ENCODE measurements at places on chromosomes 2 and 18.

DNA sequence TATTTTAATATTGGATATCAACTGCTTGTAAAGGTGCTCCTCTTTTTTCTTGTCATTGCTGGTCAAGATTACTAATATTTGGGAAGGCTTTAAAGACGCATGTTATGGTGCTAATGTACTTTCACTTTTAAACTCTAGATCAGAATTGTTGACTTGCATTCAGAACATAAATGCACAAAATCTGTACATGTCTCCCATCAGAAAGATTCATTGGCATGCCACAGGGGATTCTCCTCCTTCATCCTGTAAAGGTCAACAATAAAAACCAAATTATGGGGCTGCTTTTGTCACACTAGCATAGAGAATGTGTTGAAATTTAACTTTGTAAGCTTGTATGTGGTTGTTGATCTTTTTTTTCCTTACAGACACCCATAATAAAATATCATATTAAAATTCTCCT lies 38.2 kb downstream of the COL3A1 start:
- peaks cover 6% of the 10 kb centered on the region for H3K36me3 ChIP-seq
- H3K27me3 ChIP-seq = no peaks in the 10 kb centered on the region
- no peak overlapping the region for H3K4me3 ChIP-seq
- peaks cover 16% of the 10 kb centered on the region for H3K4me1 ChIP-seq
- H3K27ac ChIP-seq = peak overlapping the region; percentile 64

DNA sequence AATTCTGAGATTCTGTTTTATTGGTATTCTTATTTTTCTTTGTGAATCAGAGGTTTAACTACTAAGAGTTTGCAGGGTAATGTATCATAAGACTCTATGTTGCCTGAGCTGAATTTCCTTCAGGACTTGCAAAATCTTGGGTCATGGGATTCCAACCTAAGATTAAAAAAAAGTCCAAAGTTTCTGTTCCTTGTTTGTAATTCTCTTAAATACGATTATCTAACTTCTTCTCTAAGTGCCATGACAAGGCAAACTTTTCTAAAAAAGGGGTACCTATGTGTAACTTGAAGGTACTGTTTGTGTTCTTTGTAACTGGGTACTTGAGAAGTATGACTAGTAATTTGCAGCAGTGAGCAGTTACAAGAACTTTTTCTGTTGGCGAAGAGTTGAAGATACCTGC lies 181.3 kb upstream of the ZEB2 start:
- peaks cover 8% of the 10 kb centered on the region for H3K4me1 ChIP-seq
- no peak overlapping the region for H3K27ac ChIP-seq
- no peaks in the 10 kb centered on the region for H3K36me3 ChIP-seq
- DNase-seq = no peak

DNA sequence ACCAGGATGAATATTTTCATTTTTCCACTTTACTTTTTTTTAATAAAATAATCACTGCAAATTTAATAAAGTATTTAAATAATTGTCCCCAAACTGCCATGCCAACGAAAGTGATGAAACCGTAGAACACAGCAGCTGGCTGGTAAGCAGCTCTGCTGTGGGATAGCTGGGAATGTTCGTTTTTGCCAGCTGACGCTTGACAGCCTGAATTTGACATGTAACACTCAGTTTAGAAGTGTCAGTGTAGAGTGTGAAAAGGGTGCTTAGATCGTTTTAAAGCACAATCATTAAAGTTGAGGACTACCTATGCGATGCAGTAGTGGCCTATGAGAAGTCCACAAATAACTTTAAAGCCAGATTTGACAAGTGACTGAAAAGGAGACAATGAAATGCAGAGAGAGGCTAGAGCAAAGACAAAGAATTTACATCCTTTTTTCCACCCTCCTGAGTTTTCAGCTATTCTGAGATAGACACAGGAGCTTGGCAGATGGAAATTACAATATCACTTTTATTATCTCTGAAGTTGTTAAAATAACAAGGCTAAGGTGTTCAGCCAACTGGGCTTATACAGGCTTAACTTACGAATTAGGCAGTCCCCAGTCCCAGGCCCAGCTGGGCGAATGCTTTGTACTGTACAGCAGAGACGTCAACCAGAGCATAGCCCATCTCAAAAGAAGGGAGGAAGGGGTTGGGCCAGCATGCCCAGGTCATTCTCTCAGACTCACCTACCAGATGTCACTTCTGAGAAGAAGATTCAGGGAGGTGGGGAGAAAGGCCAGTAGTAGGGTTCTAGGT lies 31.9 kb upstream of the SLC1A4 start:
- no peaks in the 10 kb centered on the region for H3K27me3 ChIP-seq
- no peaks in the 10 kb centered on the region for H3K4me1 ChIP-seq
- H3K27ac ChIP-seq = no peak overlapping the region
- no peaks in the 10 kb centered on the region for H3K36me3 ChIP-seq
- no peak for DNase-seq

DNA sequence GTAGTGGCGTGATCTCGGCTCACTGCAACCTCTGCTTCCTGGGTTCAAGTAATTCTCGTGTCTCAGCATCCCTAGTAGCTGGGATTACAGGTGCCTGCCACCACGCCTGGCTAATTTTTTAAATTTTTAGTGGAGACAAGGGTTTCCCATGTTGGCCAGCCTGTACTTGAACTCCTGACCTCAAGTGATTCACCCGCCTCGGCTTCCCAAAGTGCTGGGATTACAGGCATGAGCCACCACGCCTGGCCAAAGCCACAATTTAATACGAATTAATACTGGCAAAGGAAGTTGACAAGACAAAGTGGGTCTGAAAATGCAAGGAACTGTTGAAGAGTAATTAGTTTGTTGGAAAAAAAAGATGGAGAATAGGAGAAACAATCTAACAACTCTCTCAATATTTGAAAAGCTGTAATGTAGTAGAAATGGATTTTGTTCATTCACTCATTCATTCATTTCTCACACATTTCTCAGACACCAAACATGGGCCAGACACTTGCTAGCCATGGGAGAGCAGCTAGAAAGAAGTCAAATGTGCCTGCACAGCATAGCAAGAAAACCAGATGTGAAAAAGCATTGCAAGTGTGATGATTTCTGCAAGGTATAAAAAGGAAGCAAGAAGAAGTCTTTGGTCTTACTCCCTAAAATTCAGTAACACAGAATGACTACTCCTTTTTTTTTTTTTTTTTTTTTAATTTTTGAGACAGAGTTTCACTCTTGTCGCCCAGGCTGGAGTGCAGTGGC lies 39.4 kb upstream of the ATL2 start:
- DNase-seq = no peak
- H3K4me1 ChIP-seq = no peaks in the 10 kb centered on the region
- no peak overlapping the region for H3K27ac ChIP-seq
- H3K36me3 ChIP-seq = no peaks in the 10 kb centered on the region
- no peaks in the 10 kb centered on the region for H3K27me3 ChIP-seq

DNA sequence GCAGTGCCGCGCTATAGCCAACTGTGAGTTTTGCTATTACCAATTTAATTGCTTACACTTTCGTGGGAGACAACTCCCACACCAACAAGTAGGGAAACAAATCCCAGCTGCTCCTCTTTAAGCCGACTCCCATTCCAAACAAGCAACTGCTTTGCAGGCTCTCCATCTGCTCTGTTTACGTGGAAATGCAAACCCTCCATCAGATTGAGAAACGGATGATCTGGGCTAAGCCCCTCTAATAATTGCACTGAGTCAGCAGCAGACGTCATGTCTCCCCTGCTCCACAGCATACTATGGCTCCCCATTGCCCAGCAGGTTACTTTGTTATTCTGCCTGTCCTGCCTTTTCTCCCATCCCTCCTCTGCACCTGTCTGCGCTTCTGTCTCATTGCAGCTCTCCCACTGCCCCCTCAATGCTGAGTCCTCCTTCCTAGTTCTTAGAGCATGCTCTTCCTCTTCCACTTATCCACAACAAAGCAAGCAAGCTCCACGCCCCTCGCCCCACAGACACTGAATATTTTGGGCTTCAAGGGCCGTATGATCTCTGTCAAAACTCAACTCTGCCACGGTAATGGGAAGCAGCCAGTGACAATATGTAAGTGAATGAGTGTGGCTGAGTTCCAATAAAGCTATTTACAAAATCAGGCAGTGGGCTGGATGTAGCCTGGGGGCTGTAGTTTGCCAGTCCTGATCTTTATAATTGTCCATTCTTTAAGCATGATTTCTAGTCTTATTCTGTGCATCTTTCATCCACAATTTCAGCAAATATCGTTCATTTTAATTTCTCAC lies 39.5 kb upstream of the ARL4C start:
- no peak for DNase-seq
- H3K4me3 ChIP-seq = no peak overlapping the region
- no peaks in the 10 kb centered on the region for H3K36me3 ChIP-seq
- H3K27ac ChIP-seq = no peak overlapping the region
- H3K27me3 ChIP-seq = peaks cover 4% of the 10 kb centered on the region

GRCh38 chr2:46147626-46148368 lies 149.4 kb upstream of the EPAS1 start:
- H3K4me3 ChIP-seq = no peak overlapping the region
- H3K4me1 ChIP-seq = no peaks in the 10 kb centered on the region
- H3K36me3 ChIP-seq = no peaks in the 10 kb centered on the region
- no peak for DNase-seq
- H3K27me3 ChIP-seq = no peaks in the 10 kb centered on the region

GRCh38 chr18:12066910-12067511 lies 26.6 kb upstream of the ANKRD62 start:
- H3K27me3 ChIP-seq = no peaks in the 10 kb centered on the region
- no peaks in the 10 kb centered on the region for H3K36me3 ChIP-seq
- DNase-seq = no peak
- no peak overlapping the region for H3K4me3 ChIP-seq
- no peak overlapping the region for H3K27ac ChIP-seq

DNA sequence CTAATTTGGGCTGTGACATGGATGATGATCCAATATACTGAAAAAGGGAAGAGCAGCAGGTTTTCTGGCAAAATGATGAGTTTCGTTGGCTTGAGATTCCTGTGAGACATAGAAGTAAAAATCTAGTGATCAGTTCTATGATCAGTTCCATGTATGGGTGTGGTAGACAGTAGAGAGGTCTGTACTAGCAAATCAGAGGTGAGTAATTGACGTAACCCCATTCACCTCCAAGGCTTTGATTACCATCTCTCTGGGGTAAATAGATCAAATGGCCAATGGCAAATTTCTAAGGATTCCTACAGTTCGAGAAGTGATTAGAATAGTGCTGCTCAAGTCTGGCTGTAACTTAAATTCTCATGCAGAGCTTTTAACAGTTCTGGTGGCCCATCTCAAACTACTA lies 6.4 kb downstream of the ITGA4 start:
- H3K27ac ChIP-seq = no peak overlapping the region
- no peaks in the 10 kb centered on the region for H3K4me1 ChIP-seq
- no peak overlapping the region for H3K4me3 ChIP-seq
- no peak for DNase-seq
- H3K36me3 ChIP-seq = no peaks in the 10 kb centered on the region

DNA sequence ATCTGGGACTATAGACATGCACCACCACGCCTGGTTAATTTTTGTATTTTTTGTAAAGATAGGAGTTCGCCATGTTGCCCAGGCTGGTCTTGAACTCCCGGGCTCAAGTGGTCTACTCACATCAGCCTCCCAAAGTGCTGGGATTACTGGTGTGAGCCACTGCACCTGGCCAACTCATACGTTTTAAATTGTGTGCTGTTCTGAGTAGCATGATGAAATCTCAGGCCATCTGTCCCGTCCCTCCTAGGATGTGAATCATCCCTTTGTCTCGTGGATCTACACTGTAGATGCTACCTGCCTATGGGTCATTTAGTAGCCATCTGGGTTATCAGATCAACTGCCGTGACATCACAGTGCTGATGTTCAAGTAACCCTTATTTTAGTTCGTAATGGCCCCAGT lies 38.5 kb upstream of the RMP24 start:
- H3K27me3 ChIP-seq = no peaks in the 10 kb centered on the region
- H3K36me3 ChIP-seq = no peaks in the 10 kb centered on the region
- H3K27ac ChIP-seq = no peak overlapping the region
- no peak overlapping the region for H3K4me3 ChIP-seq
- H3K4me1 ChIP-seq = no peaks in the 10 kb centered on the region

GRCh38 chr2:38178556-38179419 lies 102.8 kb upstream of the CYP1B1 start:
- no peaks in the 10 kb centered on the region for H3K27me3 ChIP-seq
- H3K27ac ChIP-seq = peak overlapping the region; percentile 78
- no peak overlapping the region for H3K4me3 ChIP-seq
- H3K4me1 ChIP-seq = peaks cover 5% of the 10 kb centered on the region
- no peaks in the 10 kb centered on the region for H3K36me3 ChIP-seq
- no peak for DNase-seq

DNA sequence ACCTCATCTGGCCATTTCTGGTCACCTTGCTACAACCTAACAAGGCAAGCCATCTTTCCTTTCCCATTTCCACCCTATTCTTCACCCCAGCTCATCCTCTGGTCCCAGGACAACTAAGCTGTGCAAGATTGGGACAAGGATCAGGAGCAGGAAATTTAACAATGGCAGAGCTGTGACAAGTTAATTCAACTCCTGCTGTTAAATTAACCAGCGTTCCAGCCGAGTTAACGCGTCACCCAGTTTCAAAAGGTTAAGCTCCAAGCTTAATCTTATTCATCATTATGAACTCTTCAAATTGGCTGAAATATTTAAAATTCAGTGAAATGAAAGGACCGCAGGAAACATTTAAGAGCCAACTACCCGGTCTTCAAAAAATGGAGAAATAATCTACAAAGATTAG lies 231.9 kb downstream of the GRB14 start:
- no peak overlapping the region for H3K27ac ChIP-seq
- no peak for DNase-seq
- no peaks in the 10 kb centered on the region for H3K27me3 ChIP-seq
- no peak overlapping the region for H3K4me3 ChIP-seq
- H3K36me3 ChIP-seq = no peaks in the 10 kb centered on the region
- no peaks in the 10 kb centered on the region for H3K4me1 ChIP-seq

- no peaks in the 10 kb centered on the region for H3K27me3 ChIP-seq
- H3K4me1 ChIP-seq = no peaks in the 10 kb centered on the region
- no peak overlapping the region for H3K27ac ChIP-seq
- no peak for DNase-seq
These were observed 19.4 kb downstream of the MMADHC start for GRCh38 chr2:149568138-149568537.

DNA sequence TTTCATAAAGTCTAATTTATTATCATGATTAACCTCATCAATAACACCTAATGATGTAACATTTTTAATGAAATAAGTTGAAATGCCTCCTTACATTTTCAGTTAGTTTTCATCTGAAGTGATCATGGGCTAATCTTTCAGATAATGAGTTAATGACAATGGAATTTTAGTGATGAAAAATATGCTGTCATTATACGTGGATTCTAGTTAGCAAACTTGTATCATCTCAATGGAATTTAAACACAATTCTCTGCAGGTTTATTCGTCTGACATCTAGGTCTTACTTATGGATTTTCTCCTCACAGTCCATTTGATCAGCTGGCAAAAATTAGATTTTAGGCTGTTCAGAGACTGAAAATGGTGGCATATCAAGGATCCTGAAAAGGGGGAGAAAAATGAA lies 885.0 kb downstream of the SLC4A3 start:
- H3K4me1 ChIP-seq = no peaks in the 10 kb centered on the region
- no peaks in the 10 kb centered on the region for H3K27me3 ChIP-seq
- H3K4me3 ChIP-seq = no peak overlapping the region
- H3K36me3 ChIP-seq = no peaks in the 10 kb centered on the region

- H3K27ac ChIP-seq = no peak overlapping the region
- H3K4me3 ChIP-seq = no peak overlapping the region
- no peaks in the 10 kb centered on the region for H3K27me3 ChIP-seq
- no peak for DNase-seq
These were observed 189.2 kb downstream of the OSR1 start for GRCh38 chr2:19169134-19169768.

GRCh38 chr2:40243581-40244187 lies 208.2 kb downstream of the SLC8A1 start:
- H3K27ac ChIP-seq = no peak overlapping the region
- no peaks in the 10 kb centered on the region for H3K27me3 ChIP-seq
- no peak for DNase-seq
- H3K4me1 ChIP-seq = no peaks in the 10 kb centered on the region
- H3K36me3 ChIP-seq = no peaks in the 10 kb centered on the region
